Activated CD4-positive, CD25-positive, alpha-beta regulatory T cell treated with anti-CD3 and anti-CD28 coated beads, Interleukin-2, amount 50 U/mL, for 16 hours (primary cell): ENCODE measurements at places on chromosomes 3 and 15.

GRCh38 chr3:147358144-147358992 is 48.0 kb downstream of the ZIC4 start:
- DNase-seq, result no peak

GRCh38 chr15:97837896-97838295 is 122.6 kb upstream of the ARRDC4 start:
- no peak for DNase-seq

GRCh38 chr15:39286706-39287105 is 294.2 kb upstream of the THBS1 start:
- DNase-seq, result no peak

DNA sequence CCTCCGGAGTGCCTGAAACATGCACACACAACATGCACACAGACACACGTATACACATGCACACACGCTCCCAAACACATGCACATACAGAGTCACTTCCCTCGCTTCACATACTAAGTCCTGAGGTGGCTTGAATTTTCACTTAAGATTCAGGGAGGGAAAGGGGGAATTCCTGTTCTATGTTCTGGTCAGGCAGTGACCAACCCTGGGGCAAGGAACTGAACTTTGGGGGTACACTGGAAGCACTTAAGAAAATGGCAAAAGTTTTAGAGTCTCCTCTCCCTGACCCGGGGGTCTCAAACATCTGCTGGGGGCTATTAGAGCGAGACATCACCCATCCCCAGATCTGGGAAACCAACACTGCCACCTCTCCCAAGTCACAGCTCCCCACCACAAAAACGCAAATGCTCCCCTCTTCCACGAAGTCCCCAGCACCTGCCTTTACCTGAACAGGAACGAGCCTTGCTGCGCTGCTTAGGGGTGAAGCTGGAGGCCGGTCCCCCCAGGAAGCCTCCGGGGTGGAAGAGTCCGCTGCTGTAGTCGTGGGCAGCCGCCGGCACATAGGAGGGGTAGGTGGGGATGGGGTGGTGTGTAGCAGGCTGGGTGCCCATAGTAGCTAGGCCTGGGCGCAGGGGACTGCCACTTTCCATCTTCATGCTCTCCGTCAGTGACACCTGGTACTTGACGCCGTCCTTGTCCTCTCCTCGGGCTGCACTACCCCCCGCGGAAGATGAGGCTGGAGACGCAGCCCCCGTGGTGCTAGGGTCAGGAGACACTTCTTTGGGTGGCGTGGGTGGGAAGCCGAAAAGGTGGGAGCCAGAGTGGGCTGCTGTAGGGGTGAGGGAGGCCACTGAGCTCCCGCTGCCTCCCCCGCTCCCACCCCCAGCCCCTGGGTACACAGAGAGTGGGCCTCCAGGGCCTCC is 7.5 kb downstream of the GATA2 start:
- DNase-seq, result no peak

- no peak for DNase-seq
Measured at GRCh38 chr15:25799906-25800700, 63.0 kb downstream of the ATP10A start.

DNA sequence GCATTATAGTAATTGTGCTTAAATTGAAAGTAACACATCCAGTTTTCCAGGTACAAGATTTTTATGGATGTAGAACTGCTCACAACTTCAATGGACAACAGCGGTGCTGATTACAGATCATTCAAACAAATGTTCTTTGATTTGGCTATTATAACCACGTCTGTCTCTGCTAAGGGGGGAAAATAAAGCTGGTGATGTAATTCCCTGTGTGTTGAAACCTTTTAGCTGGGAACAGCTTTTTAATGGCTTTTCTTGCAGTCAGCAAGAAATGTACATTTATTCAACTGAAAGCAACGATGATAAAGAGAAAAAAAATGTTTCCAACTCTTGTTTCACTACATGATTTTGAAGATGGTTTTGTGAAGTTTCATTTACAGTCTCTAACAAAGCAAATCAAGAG is 431.9 kb upstream of the AGTR1 start:
- no peak for DNase-seq

DNA sequence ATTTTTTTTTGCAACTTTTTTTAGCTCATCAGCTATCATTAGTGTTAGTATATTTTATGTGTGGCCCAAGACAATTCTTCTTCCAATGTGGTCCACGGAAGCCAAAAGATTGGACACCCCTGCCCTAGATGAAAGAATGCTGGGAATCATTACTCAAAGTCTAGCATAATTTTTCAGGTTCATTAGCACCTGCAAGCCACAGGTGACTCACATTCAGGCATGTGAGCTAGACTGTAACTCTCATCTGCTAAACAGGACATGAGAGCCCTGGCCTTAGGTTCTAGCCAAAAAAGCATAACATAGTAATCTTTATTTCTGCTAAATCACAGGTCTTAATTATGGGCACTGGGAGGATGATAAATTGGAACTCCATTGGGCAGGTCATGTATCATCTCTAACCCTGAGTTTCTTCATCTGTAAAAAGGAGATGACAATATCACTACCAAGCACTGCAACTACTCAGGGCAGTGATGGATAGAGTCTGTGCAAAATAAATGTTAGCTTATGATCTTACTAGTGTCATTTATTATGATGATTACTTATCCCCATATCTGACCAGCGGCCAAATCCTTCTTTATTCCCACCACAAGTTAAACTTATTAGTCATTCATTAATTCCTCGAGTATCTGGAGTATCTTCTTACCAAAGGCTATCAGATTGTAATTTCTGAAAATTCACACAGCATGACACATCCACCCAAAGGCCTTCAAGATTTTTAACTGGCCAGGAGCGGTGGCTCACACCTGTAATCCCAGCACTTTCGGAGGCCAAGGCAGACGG is 125.0 kb downstream of the PLD1 start:
- no peak for DNase-seq

DNA sequence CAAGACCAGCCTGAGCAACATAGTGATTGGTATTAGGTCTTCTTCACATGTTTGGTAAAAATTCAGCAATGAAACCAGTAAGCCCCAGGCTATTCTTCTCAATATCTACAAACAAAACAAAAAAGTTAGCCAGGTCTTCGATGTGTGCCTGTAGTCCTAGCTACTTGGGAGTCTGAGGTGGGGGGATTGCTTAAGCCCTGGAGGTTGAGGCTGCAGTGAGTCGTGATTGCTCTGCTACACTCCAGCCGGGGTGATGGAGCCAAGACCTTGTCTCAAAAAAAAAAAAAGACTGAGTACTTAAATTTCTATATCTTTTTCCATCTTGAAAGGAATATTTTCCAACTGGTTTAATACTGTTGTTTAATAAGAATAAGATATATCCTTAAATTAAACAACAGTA is 106.8 kb downstream of the MBNL1 start:
- no peak for DNase-seq

DNA sequence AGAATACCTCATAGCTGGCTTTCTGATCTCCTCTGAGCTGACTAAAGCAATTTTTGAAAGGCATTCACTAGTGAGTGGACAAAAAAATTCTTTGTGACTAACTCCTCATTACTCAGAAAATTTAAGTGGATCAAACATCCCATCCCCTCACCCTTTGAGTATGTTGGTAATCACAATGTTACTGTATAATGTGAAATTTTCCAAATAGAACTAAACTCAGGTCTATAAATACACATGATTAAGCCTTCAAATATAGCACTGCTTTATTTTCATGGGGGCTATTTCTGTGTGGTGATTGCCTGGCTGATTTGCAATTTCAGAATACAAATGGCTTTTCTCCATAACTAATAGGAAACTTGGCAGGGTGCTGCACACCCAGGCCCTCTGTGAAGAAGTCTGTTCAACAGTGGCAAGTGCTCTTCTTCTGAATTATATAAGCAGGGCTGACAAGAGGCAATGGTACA is 45.9 kb upstream of the ACTC1 start:
- no peak for DNase-seq

DNA sequence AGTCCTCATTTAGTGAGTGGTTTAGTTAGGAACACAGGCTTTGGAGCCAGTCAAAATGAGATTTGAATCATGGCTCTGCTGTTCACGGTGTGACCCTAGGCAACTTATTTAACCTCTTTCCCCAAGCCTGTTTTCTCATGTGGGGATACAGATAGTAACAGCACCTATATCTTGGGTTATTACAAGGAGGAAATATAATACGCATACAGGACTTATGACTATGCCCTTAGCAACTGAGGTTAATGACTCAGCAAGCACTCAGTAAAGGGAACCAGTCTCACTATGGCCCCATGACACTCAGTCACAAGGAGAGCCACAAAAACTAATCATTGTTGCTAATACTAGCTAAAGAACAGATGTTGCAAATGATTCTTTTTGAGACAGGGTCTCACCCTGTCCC is 45.9 kb downstream of the SUMF1 start:
- DNase-seq, result no peak

DNA sequence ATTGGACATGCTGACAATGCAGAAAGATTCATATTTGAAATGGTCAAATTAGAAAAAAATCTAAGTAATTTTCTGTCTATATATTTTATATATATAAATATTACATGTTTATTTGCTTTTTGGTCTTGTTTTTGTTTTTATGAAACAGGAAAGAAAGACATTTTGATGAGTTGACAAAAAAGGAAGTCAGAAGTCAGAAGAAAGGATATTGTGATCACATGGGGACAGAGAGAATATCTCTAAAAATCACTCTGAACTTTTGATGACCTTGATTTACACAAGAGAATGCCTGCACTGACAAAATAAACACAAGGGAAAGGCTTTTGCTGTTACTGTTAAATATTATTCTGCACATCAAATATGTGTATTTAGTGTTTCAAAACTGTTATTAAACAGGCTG is 811.2 kb downstream of the SI start:
- DNase-seq, result no peak

GRCh38 chr3:61381745-61382392 is 130.6 kb upstream of the FHIT start:
- no peak for DNase-seq

- DNase-seq, result no peak
Measured at GRCh38 chr3:197417441-197417840, 119.0 kb upstream of the DLG1 start.

- no peak for DNase-seq
Measured at GRCh38 chr3:55615694-55616295, 128.7 kb upstream of the WNT5A start.

DNA sequence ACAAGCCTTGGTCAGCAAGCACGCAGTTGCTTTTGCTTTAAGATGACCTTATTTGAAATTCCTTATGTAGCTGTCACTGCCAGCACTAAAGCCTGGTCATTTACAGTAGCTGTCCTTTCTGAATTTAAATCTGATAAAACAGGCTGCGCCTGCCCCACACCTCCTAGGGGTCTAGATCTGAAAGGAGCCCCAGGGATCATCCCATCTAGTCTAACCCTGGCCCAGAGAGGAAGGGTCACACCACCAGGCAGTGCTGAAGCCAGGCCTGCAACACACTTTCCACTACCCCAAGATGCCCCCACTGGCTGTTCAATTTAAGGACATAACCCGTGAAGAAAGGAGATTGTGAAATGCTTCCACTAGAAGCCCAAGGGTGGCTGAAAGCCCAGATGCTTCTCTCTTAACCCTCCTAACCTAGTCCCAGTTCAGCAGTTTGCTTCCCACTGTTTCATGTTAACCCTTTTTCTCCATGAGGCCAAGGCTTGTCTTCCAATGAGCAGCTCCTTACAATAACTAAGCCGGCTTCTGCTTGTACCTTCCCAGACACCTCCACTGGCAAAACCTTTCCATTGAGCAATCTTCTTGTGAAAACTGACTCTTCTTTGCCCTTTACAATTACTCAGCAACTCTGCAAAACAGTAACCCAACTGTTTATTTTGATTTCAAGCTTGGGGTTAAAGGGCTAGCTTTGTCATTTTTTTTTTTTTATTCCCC is 198.9 kb upstream of the LPP start:
- DNase-seq, result no peak

DNA sequence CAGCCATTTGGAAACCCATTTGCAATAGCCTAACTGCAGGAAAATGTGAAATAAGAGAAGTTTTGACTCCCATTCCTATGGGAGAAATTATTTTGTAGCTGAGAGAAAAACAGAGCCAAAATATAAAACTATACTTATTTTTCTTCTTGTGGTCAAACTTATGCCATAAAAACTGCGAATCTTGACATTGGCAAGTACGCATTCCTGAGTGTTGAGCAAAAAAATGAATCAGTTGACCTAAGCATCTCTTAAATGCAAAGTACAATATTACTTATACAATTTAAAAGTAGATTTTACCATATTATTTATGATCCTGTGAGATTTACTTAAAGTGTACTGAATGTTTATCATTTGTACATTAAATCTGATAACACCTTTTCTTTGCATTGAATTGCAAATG is 50.1 kb upstream of the CMC1 start:
- DNase-seq, result no peak

DNA sequence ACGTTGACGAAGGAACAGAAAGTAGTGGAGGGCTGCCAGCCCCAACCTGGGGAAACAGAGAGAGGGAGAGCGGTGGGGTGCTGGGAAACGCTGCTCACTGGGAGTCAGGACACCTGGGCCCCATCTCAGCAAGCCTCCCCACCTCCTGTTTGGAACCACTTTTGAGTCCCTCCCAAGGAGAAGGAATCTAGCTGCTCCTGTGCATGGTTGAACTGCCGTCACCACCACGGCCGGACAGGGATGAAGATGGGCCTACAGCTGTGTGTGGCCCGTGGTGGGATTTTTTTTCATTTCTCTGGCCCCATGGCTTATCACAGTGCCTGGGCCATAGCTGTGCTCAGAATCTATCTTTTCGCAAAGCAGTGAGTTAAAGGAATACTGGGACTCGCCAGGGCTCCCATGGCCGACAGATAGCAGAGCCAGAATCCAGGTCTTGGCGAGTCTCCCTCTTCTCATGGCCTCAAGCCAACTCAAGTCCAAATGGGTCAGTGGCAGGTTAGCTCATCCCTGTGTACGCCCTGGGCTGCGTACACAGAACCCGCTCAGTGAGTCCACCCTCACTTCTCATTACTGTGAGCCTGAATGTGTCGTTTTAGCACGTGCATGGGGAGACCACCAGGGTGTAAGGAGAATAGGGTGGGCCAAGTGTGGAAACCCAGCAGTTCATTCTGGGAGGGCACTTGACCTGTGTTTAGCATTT is 271.2 kb downstream of the FAM43A start:
- DNase-seq, result no peak

DNA sequence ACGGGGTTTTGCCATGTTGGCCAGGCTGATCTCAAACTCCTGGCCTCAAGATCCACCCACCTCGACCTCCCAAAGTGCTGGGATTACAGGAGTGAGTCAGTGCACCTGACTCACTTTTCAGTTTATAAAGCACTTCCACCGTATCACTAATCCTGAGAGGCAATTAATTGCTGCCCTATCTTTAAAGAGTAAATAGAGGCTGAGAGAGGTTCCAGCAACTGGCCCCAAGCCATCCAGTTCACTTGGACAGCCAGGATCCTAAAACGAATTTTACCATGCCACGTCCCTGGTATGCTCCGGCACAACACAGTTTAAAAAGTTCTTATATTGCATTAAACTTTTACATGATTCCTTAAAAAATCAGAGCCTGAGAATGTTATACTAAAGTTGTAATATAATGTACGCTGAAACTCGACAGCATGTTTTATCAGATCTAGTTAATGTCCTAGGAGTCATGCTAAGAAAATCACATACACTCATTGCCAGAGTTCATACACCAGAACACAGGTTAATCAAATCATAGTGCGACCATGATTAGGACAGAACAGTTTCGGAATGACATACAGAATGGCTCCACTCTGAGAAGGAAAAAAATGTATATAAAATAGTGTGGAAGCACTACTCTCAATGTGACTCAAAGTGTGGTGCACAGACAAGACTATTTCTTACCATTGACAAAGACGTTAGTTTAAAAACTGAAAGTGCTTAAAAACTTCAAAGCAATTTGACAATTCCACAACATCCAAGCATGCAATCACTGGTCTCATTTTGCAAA is 125.4 kb downstream of the ULK4 start:
- DNase-seq, result no peak

- no peak for DNase-seq
Measured at GRCh38 chr3:171822431-171823106, 12.3 kb upstream of the PLD1 start.
